ENCODE measurements at places on chromosomes 5 and 9.

- peak; percentile 69 for DNase-seq
Observed at GRCh38 chr5:123176224-123176937, 87.3 kb downstream of the PRDM6 start.

GRCh38 chr5:40093550-40093949 lies 586.2 kb upstream of the PTGER4 start:
- no peak for DNase-seq

DNA sequence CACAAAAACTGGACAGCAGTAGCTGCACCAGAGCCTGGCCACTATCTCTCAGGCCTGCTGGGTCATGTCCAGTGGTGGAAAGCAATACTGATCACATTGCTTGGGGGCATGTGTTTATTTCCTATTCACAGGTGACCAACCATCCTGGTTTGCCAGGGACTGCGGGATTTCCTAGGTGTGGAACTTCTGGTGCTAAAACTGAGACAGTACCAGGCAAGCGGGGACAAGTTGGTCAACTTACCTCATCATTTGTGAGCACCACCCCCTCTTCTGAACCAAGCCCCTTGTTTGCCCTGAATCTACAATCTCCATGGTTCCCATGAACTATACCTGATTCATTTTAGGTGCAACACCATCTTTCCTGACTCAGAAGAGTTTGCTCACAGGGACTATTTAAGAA lies 81.3 kb downstream of the TNC start:
- DNase-seq: no peak

DNA sequence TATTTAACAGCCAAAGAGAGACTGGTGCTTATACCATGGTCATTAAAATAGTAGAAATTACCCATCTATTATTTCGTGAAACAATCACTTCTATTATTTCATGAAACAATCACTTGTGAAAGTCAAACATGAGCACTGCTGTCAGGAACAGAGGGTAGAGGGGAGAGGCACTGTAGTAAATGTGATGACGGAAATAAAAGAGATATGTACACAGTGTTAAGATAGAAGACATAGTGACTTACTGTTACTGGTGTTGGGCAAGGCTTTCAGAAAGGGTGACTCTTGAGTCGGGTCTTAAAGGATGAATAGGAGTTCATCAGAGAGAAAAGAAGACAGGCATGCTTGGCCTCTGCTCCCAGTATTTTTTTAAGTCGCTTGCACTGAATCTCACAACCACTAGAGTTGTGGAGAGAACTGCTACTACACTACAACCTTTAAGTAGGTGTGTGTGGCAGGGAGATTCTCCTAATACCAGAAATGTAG lies 162.6 kb upstream of the GNA14 start:
- no peak for DNase-seq

DNA sequence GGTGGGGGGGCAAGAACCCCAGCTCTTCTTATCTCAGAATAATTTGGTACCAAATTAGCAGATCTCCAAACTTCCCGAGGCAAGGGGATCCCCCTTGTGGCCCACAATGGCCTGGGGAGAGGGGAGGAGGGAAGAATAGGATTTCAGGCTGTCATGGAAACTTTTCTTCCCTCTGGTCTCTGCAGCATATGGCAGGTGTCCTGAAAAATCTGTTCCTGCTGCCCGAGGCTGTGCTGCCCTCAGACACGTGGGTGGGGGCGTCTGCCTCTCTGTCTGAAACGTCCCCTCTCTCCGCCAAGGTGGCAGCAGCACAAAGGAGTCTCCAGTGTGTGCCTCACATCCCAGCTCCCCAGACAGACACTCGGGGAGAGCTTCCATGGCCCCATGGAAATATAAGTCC lies 34.0 kb downstream of the CCNJL start:
- no peak for DNase-seq

GRCh38 chr9:92480291-92480771 lies 2.0 kb downstream of the ASPN start:
- peak; percentile 37 for DNase-seq

DNA sequence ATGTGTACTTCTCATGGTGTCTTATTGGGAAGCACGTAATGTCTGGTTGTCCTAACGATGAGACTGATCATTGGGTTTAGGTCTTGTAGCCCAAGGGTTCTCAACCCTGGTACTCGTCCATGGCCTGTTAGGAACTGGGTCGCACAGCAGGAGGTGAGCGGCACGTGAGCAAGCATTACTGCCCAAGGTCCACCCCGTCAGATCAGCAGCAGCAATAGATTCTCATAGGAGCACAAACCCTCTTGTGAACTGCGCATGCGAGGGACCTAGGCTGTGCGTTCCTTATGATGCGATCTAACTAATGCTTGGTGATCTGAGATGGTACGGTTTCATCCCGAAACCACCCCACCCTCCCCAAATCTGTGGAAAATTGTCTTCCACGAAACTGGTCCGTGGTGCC lies 33.5 kb downstream of the CNOT6 start:
- no peak for DNase-seq

DNA sequence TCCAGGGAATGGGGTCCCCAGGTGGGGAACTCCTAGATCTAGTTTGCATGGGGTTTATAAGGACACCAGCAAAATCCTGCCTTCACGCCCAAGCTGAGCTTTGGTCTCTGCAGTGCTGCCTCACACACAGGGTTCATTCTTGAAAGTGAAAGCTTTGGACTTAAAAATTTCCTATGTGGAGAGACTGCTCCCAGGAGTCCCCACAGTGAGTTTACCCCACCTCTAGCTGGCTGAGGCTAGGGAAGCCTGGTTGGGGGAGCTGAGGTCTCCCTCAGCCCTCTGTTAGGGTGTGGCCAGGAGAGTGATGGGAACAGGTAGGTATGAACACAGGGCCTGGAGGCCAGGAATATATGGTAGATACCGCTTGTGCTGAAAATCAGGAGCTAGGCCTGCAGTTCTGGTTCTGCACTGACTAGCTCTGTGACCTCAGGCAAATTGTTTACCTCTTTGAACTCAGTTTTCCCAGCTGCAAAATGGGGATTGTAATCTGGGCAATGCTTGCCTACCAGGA lies 41.5 kb upstream of the LARP1 start:
- DNase-seq: no peak

- DNase-seq: no peak
Observed at GRCh38 chr5:140106805-140107311, 7.1 kb upstream of the PURA start.

DNA sequence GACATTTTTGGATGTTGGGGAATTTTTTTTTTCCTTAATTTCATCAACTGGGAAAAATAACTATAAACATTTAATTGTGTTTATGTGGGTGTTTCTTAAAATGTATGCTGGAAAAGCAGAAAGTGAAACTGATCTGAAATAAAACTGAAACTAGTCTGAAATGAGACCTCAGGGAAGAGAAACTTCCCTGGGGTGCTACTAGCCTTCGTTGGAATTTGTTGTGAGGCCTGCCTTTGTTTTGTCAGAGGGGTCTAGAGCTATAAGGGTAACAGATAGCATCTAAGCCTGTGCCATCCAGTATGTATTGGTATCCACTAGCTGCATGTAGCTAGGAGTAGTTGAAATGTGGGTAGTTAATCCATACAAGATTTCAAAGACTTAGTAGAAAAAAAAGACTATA lies 10.4 kb downstream of the ZNF618 start:
- DNase-seq: no peak

DNA sequence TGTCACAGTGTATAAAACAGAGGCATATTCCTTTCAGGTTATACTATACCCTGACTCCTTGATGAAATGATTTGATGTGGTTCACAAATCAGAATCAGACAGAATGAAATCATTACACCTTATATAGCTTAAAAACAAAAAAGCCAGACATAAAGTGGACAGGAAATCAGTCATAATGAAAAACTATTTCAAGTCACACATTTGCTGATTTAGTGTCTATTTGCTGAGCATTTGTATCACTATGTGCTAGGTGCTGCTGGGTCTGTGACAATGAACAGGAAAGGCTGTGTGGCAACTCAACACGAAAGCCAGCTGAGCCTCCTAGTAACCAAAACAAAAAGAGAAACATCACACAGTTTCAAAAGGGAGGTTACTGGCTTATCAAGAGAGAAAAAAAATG lies 194.0 kb downstream of the EFNA5 start:
- DNase-seq: no peak
